ENCODE measurements at places on chromosomes 7 and 10. TPM values are rescaled to one million over a fixed set of nuclear protein-coding genes. Genes with fewer than 3 reads are reported as not detected.

Gene EPO
- total RNA-seq, result not detected

Gene ANKRD30A
- total RNA-seq, result not detected

Gene ZNF365
- 4.0 TPM for total RNA-seq

Gene ADAM22
- total RNA-seq, result 5.5 TPM

Gene NPFFR1
- not detected for total RNA-seq

Gene VAX1
- not detected for total RNA-seq

Gene ATG9B
- total RNA-seq, result 0.16 TPM

Gene SEPTIN7
- 217 TPM for total RNA-seq

Gene HOXA1
- total RNA-seq, result not detected

Gene UNCX
- 0.12 TPM for total RNA-seq

Gene STAG3
- 0.12 TPM for total RNA-seq

Gene HABP2
- not detected for total RNA-seq

Gene AKR1C4
- total RNA-seq, result not detected

Gene CUBN
- total RNA-seq, result 11.5 TPM

Gene PON3
- total RNA-seq, result 2.2 TPM

Gene BTBD16
- total RNA-seq, result not detected

Gene C7orf33
- not detected for total RNA-seq

Gene ZNF12
- 27.9 TPM for total RNA-seq

Gene TFR2
- total RNA-seq, result 1.1 TPM

Gene CDC14C
- total RNA-seq, result 0.16 TPM

Gene GPR146
- 1.2 TPM for total RNA-seq

Gene OR6V1
- not detected for total RNA-seq

Gene HIPK2
- 15.7 TPM for total RNA-seq

Gene ATRNL1
- 0.65 TPM for total RNA-seq

Gene FEZF1
- not detected for total RNA-seq

Gene PAX2
- not detected for total RNA-seq

Gene C10orf67
- total RNA-seq, result 0.16 TPM

Gene NEURL1
- total RNA-seq, result 0.16 TPM

Gene RBP3
- not detected for total RNA-seq

Gene MGAM2
- total RNA-seq, result not detected

Gene PTPRN2
- total RNA-seq, result 0.32 TPM

Gene GHRHR
- not detected for total RNA-seq

Gene LRRD1
- total RNA-seq, result not detected

Gene GPC2
- 1.6 TPM for total RNA-seq

Gene AOAH
- not detected for total RNA-seq

Gene ADAM12
- 168 TPM for total RNA-seq

Gene DOCK4
- total RNA-seq, result 65.7 TPM

Gene HOGA1
- 1.5 TPM for total RNA-seq

Gene GCK
- 0.36 TPM for total RNA-seq

Gene MCM7
- total RNA-seq, result 12.8 TPM

Gene SFTPD
- not detected for total RNA-seq
